PC-9 (cell line): ENCODE measurements at places on chromosomes 3 and 15. TPM values are rescaled to one million over a fixed set of nuclear protein-coding genes. Genes with fewer than 3 reads are reported as not detected.

The ACOX2 gene
- total RNA-seq = 2.8 and 3.5 TPM in 2 replicates

DNA sequence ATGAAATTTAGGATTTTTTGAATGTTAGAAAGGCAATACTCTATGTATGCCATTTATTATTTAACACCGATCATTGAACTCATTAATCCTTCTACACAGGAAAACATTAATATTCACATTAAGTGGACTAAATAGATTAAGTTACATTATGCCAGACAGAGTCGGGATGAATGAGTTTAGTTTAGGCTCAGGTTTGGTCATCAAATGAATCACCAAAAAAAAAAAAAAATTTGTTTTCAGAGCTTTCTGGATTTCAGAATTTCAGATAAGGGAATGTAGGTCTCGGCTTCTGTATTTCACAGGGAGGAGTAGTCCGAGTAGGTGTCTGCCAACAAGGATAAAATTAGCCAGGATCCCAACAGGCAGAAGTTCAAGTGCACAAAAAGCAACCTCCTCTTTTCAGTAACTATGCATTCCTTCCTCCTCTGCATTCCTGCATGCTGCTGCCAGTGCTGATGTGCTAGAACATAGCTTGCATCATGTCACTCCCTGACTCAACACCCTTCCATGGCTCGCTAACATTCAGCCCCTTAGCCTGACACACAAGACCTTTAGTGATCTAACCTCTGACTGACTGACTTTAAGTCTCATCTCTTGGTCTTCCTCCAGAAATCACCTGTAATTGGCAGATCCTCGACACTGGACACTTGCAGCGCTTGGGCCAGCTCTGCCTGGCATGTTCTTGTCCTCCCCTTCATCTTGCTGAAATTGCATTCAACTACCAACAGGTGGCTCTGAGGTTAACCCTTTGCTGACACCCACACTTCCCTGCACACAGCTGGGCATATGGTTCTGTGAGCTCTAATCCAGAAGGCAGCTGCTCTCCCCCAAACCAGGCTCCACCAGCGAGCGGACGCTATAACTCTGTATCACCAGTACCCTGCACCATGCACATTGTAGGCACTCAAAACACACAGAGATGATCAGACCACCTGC, 145.4 kb upstream of the PROK2 start:
- no peak for DNase-seq

GRCh38 chr15:60462027-60462426, 16.9 kb downstream of the ICE2 start:
- no peak for DNase-seq

The NMNAT3 gene
- total RNA-seq = 1.6 and 3.0 TPM in 2 replicates

GRCh38 chr15:90001683-90002427, 731 bp downstream of the ZNF710 start:
- no peak for DNase-seq

The NRG4 gene
- 5.2 and 11.3 TPM in 2 replicates for total RNA-seq

The SFMBT1 gene
- 14.3 and 15.2 TPM in 2 replicates for total RNA-seq

GRCh38 chr3:175338775-175339535, 479.8 kb downstream of the NAALADL2 start:
- peak; percentile 46 for DNase-seq

- no peak for DNase-seq
Measured at GRCh38 chr3:124455891-124456290, 274.4 kb upstream of the UMPS start.

The SOX14 gene
- total RNA-seq = not detected in 2 replicates

The CCDC54 gene
- not detected in 2 replicates for total RNA-seq

The TBC1D5 gene
- total RNA-seq = 41.2 and 54.0 TPM in 2 replicates

The LSAMP gene
- not detected in 2 replicates for total RNA-seq

DNA sequence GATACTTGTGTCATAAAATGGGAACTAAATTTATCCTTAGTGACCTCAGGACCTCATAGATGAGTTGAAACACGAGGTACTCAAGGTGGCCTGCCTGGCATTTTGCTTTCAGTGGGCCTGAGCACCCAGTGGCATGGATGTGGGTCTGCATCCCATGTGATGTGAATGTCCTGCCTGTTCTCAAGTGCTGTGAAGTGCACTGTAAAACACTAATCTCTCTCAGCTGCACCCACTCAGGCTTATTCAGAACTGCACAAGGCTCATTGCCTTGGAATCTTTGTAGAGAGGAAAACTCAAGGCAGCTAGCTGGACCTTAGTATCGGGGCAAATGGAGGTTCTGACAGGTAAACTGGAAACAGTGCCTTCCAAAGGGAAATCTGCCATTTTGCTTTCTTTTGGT, 767.0 kb downstream of the TUSC7 start:
- DNase-seq = no peak

The SLC49A4 gene
- total RNA-seq = 24.0 and 28.1 TPM in 2 replicates

GRCh38 chr3:52195823-52196331, 2.1 kb upstream of the ALAS1 start:
- no peak for DNase-seq

- no peak for DNase-seq
Measured at GRCh38 chr3:149527531-149528339, 53.2 kb downstream of the TM4SF4 start.

DNA sequence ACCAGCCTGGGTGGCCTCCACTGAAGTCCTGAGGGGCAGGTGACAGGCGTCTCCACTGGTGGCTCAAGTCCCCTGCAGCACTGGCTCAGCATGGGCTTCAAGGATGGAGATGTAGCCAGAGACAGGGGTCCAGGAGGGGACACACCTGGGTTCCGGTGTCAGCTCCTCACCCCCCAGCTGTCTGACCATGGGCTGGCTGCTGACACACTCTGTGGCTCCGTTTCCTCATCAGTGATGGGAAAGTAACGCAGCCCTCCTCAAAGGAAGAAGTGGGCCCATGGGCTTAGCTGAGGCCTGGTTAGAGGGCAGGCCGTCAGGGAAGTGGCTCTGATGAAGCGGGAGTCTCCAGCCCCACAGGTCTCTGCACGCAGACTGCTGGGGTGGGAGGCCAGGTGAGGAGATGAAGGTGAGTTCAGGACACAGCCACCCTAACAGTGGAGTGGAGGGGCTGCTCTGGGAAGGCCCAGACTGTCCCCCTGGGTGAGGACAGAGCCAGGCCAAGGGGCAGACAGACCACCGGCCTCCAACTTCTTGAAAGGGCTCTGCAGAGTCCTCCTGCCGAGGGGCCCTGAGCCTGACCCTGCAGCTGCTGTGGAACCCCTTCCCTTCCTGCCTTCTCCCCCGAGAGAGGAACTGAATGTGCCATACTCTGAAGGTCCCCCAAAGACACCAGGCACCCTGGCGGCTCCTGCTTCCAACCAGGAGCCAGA, 24.0 kb downstream of the PSTPIP1 start:
- no peak for DNase-seq

DNA sequence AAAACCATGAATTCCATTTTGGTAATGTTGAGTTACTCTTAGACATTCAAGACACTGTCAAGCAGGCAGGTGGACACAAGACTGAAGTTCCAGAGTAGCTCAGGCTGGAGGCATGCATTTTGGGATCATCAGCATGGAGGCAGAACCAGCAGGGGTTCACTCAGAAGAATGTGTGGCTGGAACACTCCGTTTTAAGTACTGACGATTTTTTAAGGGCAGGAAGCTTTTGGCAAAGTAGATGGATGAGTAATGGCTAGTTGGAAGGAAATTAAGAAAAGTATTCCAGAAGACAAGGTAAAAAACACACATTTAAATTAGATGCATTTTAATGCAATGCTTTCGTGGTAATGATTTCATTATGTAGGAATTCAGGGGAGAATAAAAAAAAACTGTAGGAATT, 420.4 kb downstream of the ROBO2 start:
- DNase-seq = no peak

GRCh38 chr3:21734746-21735145, 16.3 kb downstream of the ZNF385D start:
- no peak for DNase-seq

DNA sequence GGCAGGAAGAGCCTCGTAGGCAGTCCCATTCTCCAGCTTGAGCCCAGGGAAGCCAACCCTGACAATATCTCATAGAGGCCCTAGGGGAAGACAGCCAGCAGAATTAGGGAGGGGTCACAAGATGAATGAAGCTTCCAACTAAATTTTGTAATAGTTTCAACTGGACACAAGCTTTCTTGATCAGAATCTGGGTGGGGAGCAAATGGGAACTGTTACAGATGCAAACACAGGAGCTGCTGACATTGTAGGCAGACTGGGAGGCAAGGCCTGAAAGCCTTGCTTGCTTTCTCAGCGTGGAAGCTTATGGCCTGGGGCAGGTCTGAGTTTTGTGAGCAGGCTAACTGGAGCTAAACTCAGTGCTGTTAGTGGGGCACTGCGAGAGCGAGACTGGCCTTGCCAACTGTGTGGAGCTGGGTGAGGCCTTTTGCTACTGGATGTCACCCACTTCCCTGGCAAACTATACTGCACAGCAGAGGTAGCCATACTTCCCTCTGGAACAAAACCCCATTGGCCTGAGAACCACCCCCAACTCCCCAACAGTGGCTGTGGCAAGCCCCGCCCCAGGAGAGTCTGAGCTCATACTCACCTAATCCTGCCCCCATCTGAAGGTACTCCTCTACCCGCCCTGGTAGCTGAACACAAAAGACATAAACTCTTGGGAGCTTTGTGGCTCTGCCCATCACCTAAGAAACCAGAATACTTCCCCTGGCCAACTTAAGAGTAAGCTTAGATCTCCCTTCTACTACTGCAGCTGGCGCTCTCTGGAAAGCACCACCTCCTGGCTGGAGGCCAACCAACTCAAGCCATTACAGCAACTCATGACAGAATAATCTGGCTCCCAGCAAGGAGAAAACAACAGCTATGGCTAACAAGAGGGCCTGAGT, 42.9 kb downstream of the CFAP20DC start:
- DNase-seq = no peak

The FHIT gene
- total RNA-seq = 7.6 and 9.8 TPM in 2 replicates

DNA sequence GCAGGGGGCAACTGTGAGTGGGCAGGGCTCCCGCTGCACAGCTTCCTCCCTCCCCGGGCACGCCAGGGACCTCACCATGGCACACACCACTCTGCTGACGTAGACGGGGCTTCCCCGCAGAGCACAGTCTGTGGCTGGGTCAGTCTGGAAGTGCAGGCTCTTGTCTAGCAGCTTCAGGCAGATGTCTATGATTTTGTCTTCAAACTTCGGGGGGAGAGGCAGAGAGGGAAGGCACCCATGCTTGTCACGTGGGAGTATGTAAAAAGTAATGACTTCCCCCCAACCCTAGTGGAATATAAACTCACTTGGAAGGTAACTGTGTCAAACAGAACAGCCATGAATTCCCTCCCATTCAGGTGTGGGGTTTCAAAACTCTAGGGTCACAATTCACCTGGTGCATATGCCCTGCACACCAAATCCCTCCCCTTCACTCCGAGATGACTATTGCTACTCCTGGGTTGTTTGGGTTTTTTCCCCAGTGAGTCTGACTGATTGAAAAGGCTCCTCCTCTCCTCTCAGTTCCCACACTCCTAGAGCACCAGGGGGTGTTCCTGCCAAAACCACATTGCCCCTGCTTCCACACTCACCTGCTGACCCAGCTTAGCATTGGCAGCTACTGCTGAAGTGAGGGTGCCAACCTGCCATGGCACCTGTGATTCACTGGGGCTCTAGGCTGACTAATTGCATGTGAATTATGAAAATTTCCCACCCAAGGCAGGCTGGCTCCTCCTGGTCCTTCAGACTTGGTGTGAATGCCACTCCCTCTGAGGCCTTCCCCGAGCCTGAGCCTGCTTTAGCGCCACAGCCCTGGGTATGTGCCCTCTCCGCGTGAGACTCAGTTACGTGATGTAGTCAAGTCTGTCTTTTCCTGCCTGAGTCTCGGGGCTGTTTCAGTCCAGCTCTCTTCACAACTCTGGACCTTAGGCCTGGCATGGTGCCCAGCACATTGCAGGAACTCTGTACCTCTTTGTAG, 13.0 kb downstream of the TGM5 start:
- peak; percentile 82 for DNase-seq

The BUB1B gene
- 74.3 and 75.3 TPM in 2 replicates for total RNA-seq

DNA sequence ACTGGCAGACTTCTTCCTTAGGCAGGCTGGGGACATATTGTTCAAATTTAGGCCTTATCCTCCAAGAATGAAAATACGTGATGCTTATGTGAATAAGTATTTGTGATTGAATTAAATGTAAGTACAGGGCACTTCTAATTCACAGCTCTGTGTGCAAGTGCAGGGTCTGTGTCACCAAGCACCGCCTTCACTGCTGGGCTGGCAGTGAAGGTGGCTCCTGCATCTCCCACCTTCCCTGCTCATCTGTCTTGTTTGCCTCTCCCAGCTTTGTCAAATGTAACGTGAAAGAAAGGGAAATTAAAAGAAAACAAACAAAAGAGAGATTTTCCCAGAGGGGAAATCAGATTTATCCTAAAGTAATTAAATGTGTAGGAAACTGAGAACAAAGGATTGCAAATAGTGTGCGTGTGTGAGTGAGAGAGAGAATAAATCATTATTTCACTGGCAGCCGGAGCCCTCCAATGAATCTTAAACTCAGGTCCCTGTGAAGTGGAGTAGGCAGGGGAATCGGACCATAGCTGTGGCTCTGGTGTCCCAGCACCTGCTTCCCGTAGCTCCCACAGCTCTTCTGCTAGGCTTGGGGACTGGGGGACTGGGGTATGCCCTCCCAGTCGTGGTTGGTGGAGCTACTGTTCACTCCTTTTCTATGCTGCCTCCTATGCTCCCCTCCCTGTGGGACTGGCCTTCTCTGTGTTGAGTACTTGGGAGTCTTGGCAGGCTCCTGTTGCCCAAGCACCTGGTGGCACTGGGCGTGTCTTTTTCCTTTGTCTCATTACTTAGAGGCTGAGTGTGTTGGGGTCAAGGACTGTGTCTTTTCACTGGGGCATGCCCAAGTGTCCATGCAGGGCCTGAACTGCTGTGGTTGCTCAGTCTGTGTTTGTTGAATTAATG, 222.2 kb downstream of the EPHB1 start:
- DNase-seq = no peak

DNA sequence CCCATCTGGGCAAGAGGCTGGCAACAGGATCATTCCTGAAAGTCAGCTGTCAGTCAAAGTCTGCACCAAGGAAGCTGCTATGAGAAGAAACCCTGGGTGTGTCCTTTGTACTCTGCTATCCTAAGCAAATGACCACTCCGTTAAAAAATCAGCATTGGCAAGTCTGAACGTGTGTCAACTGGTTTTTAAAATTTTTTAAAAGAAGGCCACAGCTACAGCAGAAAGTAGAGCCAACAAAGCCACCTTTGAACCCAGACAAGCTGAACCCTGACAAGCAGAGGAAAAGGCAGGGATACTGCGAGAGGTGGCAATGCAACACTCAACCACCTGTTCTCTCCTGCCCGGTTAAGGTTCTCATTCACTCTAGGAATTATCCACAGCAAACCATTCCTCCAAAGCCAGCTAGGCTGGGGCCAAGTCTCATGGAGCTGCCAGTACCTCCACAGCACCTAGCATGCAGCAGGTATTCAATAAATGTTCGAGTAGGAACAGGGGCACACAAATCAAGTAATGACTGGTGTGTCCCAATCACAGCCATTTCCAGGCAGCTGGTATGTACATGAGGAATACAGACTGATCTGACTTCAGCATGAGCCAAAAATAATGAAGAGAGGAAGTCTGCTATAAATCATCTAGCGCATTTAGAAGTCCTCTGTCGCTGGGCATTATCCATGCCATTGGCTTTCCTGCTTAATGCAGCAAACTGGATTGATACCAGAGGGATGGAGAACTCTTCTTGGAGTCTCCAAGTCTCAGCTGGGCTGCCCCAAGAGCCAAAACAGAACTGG, 76.0 kb downstream of the ADCY5 start:
- no peak for DNase-seq

The AKAP13 gene
- 78.3 and 82.5 TPM in 2 replicates for total RNA-seq

- peak; percentile 92 for DNase-seq
Measured at GRCh38 chr3:36372534-36372935, 7.8 kb upstream of the STAC start.
